ENCODE measurements at places on chromosomes 1 and 21. TPM values are rescaled to one million over a fixed set of nuclear protein-coding genes. Genes with fewer than 3 reads are reported as not detected.

Gene DCST2
- 2.7 TPM for polyA plus RNA-seq

Gene HSF2BP
- 2.4 TPM for polyA plus RNA-seq

Gene PSMG1
- polyA plus RNA-seq = 46.3 TPM

Gene FCER1A
- polyA plus RNA-seq = 0.82 TPM

Gene CKS1B
- polyA plus RNA-seq = 104 TPM

Gene TRIM46
- polyA plus RNA-seq = 3.4 TPM

Gene UBE2U
- not detected for polyA plus RNA-seq

Gene CBR1
- polyA plus RNA-seq = 59.6 TPM

Gene UBL4B
- polyA plus RNA-seq = not detected

Gene TXNIP
- 481 TPM for polyA plus RNA-seq

Gene TSPAN1
- 1.6 TPM for polyA plus RNA-seq

Gene AGBL4
- 0.99 TPM for polyA plus RNA-seq

Gene OR14K1
- polyA plus RNA-seq = not detected

Gene FAM78B
- polyA plus RNA-seq = 1.6 TPM

Gene LRRC38
- polyA plus RNA-seq = 7.7 TPM

Gene NBPF4
- not detected for polyA plus RNA-seq

Gene CHRM3
- polyA plus RNA-seq = 6.8 TPM

Gene SPRR3
- polyA plus RNA-seq = not detected

Gene LENEP
- polyA plus RNA-seq = 0.30 TPM

Gene TLR5
- 6.8 TPM for polyA plus RNA-seq

Gene CDK11B
- 37.2 TPM for polyA plus RNA-seq

Gene GPX7
- 74.8 TPM for polyA plus RNA-seq

Gene RXFP4
- not detected for polyA plus RNA-seq

Gene ADAMTS4
- polyA plus RNA-seq = 0.63 TPM

Gene VAMP4
- 16.6 TPM for polyA plus RNA-seq

Gene BSND
- 3.6 TPM for polyA plus RNA-seq

Gene PLPP3
- polyA plus RNA-seq = 110 TPM

Gene ITPKB
- 23.1 TPM for polyA plus RNA-seq

Gene TMEM52
- 1.2 TPM for polyA plus RNA-seq

Gene NPHP4
- polyA plus RNA-seq = 12.4 TPM

Gene TFF2
- not detected for polyA plus RNA-seq

Gene TENT5C
- 3.7 TPM for polyA plus RNA-seq

Gene IFNLR1
- polyA plus RNA-seq = 4.2 TPM

Gene FAM177B
- polyA plus RNA-seq = 0.13 TPM

Gene FCRL6
- polyA plus RNA-seq = 0.41 TPM

Gene LRIF1
- polyA plus RNA-seq = 8.7 TPM

Gene APOBEC4
- polyA plus RNA-seq = not detected

Gene AVPR1B
- 0.48 TPM for polyA plus RNA-seq

Gene VWA5B1
- polyA plus RNA-seq = 1.9 TPM

Gene TMEM222
- 44.2 TPM for polyA plus RNA-seq

Gene CSF1
- polyA plus RNA-seq = 28.9 TPM

Gene ZNF678
- 13.8 TPM for polyA plus RNA-seq

Gene PIK3CD
- 5.3 TPM for polyA plus RNA-seq

Gene C1orf87
- 0.34 TPM for polyA plus RNA-seq

Gene FAM167B
- 3.8 TPM for polyA plus RNA-seq

Gene TGFB2
- polyA plus RNA-seq = 10.0 TPM
